M059J (cell line): ENCODE measurements at places on chromosomes 1 and 21.
A peak's percentile ranks its signal among the peaks of the same experiment; 100 is the strongest.

- no peak for DNase-seq
These were observed 91.6 kb downstream of the DDAH1 start for GRCh38 chr1:85373378-85373708.

DNA sequence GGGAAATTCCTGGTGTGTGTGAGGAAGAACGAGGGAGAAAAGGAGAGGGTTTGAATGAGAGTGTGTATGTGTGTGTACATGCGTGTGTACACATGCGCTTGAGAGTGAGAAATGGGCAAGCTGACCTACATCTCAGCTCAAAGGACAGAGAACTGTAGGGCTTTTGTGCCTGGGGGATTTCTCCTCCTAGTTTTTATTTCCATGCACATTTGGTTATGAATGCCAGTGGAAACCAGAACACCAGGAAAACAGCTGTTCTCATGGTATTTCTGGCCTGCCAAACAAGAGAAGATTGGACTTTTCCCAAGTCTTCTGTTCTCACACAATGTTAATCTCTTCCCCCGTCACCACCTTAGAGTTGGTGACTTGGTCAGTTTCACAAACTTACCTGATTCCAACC is 45.2 kb downstream of the SLC44A3 start:
- peak; percentile 86 for DNase-seq

DNA sequence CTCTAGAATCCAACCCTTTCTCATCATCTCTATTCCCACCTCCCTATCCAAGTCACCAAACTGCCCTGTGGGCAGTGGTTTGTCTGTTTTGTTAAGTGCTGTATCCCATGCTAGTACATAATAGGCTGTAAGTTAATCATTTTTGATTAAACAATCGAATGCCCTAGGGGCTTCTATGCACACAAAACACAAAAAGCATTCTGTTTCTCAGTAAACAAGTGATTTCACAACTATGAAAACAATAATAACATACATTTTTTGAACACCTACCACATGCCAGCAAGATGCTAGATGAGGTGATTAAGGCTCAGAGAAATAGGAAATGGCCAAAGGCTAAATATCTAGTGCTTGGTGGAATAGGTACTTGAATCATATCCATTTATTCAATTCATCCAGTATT is 5.0 kb upstream of the GUCA2B start:
- no peak for DNase-seq

GRCh38 chr1:200161801-200162200 is 134.3 kb downstream of the NR5A2 start:
- DNase-seq: no peak

DNA sequence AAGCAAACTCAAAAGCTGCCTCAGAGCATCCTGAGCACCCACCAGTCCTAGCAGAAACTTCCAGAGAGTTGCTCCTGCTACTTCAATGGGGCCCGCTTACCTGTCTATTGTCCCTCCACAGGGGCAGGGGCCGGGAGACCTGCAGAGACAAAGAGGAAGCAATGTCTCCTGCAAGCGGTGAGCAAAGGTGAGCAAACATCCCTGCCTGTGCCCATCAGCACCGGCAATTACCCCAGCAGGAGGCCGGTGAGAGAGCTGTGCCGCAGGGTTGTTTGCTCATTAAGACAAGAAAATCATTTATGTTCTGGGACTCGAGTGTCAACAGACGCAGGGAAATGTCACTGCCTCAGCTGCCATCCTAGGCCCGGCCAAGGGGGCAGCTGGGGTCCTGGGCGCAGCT is 53.8 kb upstream of the TARDBP start:
- no peak for DNase-seq

DNA sequence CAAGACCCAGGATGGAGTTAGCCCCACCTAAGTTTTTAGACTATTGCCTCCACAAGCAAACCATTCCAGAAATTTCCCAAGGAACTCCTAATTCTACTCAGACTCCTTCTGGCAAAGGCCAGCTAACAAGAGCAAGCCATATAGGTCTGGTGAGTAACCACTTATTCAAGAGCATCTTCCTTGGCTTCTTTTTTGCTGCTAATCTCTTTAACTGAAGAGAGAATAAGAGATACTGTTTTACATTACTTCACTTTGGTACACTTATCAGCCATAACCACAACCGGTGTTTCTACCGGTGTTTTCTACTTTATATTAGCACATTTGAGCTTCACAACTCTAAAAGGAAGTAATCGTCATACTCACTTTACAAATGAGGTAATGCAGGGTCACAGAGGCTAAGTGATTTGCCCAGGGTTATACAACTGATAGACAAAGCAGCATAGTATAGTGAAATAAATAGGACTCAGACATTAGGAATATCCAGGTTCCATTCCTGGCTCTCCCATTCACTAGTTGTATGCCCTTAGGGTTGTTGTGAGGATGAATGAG is 1.7 kb upstream of the EPS15 start:
- no peak for DNase-seq

- peak; percentile 99 for DNase-seq
These were observed 96.9 kb downstream of the KCNH1 start for GRCh38 chr1:211037095-211037494.

DNA sequence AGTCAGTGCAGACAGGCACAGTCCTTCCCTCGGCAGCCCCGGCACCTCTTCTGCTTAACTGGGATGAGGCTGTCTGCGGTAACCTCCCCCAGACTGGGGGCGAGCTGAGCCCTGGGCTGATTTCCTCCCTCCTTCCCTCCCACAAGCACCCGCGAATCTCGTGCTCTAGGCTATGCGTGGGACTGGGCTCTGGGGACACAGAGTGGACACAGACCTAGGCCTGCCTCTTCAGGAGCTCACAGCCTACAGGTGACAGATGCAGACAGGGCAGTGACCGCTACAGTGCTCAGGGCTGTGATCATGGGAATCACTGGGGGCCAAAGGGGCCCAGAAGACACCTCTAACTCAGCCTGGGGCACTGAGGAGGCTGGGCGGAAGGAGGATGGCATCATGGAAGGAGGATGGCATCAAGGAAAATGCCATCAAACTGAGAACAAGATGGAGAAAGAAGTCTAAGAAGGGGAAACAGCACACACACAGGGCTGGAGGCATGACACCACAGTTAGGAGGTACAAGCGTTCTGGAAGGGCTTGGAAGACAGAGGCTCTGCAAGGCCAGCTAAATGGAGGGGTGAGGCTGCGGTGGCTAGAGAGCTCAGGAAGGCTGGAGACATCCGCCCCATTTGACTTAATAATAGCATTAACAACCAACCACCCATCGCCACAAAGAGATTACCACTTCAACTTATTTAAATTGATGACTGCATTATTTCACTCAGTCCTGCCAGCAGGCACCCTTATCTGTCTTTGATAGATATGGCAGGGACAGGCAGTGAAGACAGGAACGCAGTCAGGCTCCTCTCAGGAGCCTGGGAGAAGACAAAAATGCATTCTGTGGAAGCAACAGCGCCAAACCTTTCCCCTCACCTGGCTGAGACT is 4.2 kb downstream of the TTC39A start:
- DNase-seq: no peak

- no peak for DNase-seq
These were observed 6.6 kb upstream of the PCP4 start for GRCh38 chr21:39860600-39860999.
